Daoy (cell line): ENCODE measurements at places on chromosomes 3 and 15. TPM values are rescaled to one million over a fixed set of nuclear protein-coding genes. Genes with fewer than 3 reads are reported as not detected.

CCDC9B gene
- 5.4 and 6.1 TPM in 2 replicates for total RNA-seq

SLC7A14 gene
- 0.17 and 0.18 TPM in 2 replicates for total RNA-seq

GLT8D1 gene
- total RNA-seq: 37.7 and 62.4 TPM in 2 replicates

P2RY14 gene
- total RNA-seq: not detected in 2 replicates

AADACL2 gene
- total RNA-seq: not detected in 2 replicates

HIGD2B gene
- total RNA-seq: not detected in 2 replicates

ATP13A5 gene
- total RNA-seq: 0.30 TPM in 1 of 2 replicates, not detected in the other

FSTL1 gene
- 476 and 490 TPM in 2 replicates for total RNA-seq

IL20RB gene
- total RNA-seq: 1.3 and 1.5 TPM in 2 replicates

CLEC3B gene
- 1.1 TPM in 1 of 2 replicates, not detected in the other for total RNA-seq

CERS3 gene
- total RNA-seq: not detected in 2 replicates

GRIP2 gene
- total RNA-seq: not detected in 2 replicates

DNA sequence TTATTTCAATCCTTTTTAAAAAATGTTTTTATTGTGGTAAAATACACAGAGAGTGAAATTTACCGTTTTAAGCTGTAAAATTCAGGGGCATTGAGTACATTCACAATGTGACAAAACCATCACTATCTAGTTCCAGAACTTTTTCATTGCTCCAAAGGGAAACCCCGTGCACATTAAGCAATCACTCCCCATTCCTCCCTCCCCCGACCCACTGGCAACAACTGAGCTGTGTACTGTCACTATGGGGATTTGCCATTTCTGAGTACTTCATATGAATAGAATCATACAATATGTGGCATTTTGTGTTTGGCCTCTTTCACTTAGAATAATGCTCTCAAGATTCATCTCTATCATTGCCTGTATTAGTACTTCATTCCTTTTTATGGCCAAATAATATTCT is 45.5 kb upstream of the BOC start:
- no peak for DNase-seq

DNA sequence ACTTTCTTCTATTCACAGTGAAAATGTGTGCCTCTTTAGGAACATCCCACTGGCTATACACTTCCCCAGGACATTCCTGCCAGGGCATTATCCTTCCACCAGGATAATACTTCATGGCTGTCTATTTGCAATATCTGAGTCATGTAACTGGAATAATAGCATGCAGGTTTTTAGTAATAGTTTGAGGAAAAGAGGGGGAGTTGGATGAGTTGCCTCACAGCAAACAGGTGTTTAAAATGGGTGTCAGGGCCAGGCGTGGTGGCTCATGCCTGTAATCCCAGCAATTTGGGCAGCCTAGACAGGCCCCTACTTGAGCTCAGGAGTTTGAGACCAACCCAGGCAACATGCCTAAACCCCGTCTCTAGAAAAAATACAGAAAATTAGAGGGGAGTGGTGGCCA is 585.9 kb downstream of the DIPK2A start:
- DNase-seq: no peak

- no peak for DNase-seq
Measured at GRCh38 chr3:182717216-182717615, 76.1 kb upstream of the ATP11B start.

- peak; percentile 40 for DNase-seq
Measured at GRCh38 chr3:23183731-23184130, 19.4 kb upstream of the UBE2E2 start.

DNA sequence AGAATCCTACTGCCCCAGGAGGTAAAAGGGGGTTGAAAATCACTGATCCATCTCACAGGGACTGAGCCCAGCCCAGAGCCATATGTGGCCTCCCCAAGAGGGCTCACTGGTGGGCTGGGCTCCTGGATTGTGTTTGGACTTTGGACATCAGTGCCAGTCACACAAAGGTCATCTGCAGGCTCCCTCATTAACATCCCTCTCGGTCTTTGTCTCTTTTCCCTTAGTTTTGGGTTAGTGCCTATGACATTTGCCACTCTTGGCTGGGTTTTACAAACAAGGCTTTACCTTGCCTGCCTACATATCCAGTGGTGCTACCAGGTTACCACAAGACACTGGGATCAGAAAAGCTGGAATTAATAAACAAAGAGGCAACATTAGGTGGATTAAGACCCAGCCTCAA is 27.9 kb downstream of the IFT122 start:
- DNase-seq: no peak

- peak; percentile 51 for DNase-seq
Measured at GRCh38 chr3:24682141-24682547, 187.5 kb upstream of the THRB start.

- DNase-seq: peak; percentile 71
Measured at GRCh38 chr15:43775411-43775965, 1.3 kb downstream of the ELL3 start.

DNA sequence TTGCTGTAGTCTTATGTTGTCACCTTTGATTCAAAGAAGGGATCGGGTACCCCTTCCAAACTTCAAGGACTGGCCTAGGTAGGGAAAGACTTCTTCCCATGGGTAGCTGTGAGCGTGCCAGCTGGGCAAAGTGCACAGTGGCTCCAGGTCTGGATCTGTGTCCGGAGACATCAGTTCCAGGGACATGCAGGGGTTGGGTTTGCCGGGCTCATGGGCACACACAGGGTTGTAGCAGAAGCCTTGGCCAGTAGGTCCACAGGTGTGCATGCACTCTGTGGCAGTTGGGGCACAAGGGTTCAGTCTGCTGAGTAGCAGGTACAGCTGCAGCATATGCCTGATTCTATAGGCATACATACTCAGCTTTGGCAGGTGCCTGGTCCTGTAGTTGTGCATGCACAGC is 111.2 kb downstream of the EFHB start:
- DNase-seq: no peak

GRCh38 chr15:52529341-52529924 is 753 bp upstream of the MYO5A start:
- no peak for DNase-seq

DNA sequence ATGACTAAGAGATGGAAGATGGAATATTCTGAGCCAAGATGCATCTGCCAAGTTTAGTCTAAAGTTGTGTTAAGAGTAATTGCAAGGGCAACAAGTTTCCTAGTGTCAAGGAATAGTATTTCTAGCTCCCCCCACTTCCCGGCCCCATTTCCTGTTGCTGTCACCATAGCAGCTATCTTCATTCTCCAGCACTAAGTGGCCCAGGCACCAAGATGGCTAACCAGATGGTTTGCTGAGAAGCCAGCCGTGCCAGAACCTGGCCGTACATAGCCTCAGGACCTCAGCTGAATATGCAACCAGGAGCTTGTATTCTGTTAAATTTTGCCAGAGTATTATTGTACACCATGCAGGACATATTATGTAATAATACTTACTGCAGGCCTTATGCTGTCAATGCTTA is 108.8 kb upstream of the UMPS start:
- DNase-seq: no peak

- peak; percentile 50 for DNase-seq
Measured at GRCh38 chr3:195908694-195909581, 587 bp upstream of the TNK2 start.

DNA sequence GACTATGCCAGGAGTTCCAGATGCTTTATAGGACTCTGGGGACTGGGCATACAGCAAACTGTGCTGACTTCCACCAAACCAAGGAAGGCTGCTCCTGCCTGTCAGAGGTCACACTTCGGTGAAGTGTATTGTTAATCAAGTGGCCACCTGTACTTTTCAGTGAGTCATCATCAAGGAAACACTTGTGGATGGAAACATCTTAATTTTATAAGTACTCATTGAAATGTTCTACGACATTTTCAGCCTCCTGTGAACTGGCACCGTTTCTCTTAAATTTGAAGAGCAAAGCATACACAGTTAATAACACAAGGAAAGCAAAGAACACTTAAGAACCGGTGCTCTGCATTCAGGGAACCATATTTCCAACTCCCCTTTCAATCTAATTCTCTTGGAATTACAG is 801.7 kb upstream of the DPPA4 start:
- no peak for DNase-seq

DNA sequence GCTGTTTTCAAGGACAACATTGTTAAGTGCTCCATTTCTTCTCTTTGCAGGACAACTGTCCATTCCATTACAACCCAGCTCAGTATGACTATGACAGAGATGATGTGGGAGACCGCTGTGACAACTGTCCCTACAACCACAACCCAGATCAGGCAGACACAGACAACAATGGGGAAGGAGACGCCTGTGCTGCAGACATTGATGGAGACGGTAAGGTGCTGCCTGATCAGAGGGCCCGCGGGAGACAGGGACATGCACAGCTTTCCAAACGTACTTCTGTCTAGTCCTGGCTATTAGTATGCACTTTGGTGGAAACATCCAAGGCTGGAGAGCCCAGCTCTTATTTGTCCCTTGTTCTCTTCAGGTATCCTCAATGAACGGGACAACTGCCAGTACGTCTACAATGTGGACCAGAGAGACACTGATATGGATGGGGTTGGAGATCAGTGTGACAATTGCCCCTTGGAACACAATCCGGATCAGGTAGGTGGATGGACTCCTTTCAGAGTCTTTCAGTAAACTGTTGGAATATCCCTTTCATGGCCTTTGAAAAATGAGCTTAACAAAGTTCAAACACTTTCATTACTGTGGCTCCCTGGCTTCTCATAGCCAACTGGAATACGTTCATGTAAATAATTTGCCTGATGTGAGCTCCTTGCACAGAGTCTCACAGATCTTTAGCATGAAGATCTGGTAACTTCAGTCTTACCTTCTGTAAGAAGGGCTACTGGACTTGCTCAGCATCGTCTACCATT is 10.4 kb downstream of the THBS1 start:
- DNase-seq: peak; percentile 13

DNA sequence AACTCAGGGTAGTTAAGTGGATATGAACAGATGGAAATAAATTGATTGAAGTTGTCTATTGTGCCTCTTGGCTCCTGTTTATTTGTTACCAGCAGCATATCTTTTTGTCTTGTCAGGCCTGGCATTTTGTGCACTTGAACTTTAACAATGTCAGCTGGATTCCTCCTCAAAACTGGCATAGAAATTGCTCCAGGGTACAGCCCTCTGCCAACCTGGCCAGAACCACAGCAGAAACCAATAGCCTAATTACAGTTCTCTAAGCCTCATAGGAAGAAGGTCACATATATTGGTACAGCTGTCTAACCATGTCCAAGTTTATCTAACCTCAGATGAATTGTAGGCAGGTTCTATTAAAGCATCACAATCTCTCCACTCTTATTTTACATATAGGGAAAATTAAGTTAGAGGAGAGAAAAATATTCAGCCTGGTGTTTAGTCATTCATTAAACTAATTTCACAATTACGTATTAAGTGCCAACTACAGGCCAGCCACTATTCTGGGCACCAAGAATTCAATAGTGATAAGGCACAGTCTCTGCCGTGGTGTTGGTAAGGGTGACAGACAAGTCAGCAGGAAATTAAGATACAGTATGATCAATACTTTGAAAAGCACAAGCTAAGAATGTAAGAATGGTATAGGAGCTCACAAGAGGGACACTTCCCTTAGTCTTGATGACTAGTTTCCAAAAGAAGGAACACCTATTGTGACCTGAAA is 452.9 kb upstream of the NECTIN3 start:
- DNase-seq: no peak

DNA sequence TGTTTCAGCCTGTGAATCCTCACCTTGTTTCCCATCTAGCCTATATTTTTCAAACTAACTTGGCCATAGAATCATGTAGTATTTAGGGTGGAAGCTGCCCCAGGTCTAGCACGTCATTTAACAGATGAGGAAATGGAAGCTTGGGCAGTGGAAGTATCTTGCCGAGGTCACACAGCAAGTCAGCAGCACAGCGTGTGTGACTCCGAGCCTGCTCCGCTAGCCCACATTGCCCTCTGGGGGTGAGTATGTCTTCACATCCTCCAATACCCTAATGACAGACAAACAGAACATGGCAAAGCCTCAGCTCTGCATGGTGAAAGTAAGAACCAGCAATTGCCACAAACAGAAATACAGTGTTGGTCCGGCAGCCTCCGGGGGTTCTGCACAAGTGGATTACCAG is 2.2 kb upstream of the CCR5 start:
- peak; percentile 19 for DNase-seq

DNA sequence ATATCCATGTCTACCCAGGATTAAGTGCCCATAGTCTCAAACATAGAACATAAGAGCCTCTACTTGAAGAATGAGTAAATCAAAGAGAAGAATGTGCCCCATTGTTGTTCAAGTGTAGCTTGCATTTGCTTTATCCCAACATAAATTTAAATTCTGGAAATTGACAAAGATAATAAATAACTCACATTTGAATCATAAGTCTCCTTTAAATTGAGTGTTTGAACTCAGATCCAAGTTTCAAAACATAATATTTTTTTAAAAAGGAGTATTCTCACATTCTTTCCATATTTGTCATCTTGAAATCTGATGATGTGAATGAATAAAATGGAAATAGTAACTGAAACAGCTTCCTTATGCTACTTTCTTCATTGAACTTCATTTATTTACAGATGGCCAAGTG is 135.2 kb downstream of the MECOM start:
- no peak for DNase-seq

- DNase-seq: no peak
Measured at GRCh38 chr15:20348291-20348899, 193.2 kb downstream of the GOLGA6L6 start.

- no peak for DNase-seq
Measured at GRCh38 chr15:74784426-74785193, 2.7 kb downstream of the CSK start.

DNA sequence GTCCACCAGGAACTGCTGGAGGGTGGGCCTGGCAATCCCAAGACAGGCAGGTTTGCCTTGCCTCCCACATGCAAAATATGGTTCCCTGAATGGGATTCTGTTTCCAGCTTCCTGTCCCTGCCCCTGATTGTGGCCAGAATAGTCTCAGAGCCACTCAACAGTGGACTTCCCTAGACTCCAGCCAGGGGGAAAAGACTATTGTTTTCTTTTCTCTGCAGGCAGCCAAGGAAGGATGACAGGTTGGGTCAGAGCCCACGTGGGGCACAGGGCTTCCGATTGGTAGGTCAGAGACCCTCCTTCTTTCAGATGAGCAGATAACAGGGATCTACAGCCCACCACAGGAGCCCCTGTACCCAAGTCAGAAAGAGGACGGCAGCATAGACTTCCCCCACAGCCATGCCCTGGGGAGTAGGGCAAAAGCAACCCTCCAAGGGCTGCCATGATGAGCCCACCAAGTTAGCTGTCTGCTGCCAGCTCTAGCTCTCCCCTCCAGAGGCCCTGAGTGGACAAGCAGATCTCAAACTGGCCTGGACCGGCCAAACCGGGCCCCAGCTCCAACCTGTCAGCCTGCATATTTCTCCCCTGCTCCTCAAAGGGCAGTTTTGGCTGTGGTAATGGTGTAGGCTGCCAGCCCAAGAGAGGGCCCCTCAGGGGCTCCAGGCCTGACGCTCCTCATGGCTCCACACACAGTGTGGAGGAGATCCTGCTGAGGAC is 6.4 kb downstream of the TLR9 start:
- DNase-seq: no peak
